Activated CD4-positive, CD25-positive, alpha-beta regulatory T cell treated with anti-CD3 and anti-CD28 coated beads, Interleukin-2, amount 50 U/mL, for 24 hours (primary cell): ENCODE measurements at places on chromosomes 11 and 22.

- no peak for ATAC-seq
These were observed 16.3 kb upstream of the RBM4B start for GRCh38 chr11:66694056-66694410.

DNA sequence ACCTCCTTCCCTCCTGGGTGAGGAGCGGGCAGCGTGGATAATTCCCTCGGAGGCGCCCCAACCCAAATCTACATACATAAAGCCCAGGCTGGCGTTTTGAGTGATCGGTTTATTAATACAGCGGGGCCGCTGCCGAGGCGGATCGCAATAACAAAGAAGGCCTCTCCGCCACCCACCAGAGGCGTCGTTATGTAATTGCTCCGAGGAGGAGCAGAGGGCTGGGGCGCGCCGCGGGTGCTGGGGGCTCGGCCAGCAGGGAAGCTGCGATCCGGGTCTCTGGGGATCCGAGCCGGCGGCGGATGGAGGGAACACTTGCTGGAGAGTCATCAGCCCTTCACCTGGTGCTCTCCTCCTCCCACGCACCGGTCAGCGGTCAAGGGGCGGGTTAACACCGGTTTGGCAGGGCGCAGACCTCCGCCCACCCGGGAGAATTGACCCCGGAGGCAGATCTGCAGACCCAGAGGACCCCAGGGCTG, 6.4 kb upstream of the TP53I11 start:
- no peak for ATAC-seq

DNA sequence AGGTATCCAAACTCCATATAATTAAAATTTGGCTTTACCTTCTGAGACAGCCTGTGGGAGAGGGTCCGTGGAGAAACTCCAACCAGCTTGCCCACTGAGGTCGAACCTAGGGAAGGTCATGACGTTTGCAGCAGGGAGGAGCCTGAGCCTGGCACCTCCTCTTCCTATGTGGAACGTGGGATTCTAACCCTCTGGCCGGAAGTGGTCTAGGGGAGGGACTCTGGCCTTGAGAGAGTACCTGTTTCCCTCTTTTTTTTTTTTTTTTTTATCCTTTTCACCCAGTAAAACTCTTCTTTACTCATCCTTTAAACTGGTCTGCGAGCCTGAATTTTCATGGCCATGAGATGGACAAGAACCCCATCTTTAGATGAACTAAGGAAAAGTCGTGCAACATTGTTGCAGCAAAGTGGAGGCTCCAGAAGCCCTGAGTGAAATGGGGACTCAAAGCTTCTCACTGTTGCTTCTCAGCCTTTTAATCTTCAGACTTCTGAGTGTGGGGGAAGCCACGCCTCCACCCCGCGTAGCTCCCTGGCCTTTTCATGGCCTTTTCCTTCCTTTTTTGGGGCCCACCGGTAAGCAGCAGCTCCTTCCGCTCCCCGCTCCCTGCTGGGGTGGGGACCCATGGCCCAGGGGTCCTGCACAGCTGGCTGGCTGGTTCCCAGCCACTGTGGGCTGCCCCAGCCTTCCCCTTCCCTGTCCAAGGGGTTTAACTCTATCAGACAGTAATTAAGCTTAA, 1359.9 kb downstream of the LRRC4C start:
- ATAC-seq, result no peak

DNA sequence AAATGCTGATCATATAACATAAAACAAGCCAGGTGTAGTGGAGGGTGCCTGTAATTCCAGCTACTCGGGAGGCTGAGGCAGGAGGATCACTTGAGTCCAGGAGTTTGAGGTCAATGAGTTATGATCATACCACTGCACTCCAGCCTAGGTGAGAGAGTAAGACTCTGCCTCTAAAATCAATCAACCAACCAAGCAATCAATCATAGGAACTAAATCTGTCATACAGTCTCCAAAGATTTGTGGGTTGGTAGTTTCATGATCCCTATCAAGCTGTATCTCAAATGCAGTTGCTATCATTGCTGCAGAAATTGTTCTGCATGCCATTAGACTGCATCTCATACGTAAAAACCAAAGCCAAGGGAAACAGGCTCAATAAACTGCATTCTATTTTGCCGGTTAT, 33.1 kb downstream of the NARS2 start:
- no peak for ATAC-seq

GRCh38 chr11:76148231-76148630, 58.1 kb downstream of the WNT11 start:
- no peak for ATAC-seq

- no peak for ATAC-seq
These were observed 19.4 kb downstream of the NFAM1 start for GRCh38 chr22:42412744-42413333.

DNA sequence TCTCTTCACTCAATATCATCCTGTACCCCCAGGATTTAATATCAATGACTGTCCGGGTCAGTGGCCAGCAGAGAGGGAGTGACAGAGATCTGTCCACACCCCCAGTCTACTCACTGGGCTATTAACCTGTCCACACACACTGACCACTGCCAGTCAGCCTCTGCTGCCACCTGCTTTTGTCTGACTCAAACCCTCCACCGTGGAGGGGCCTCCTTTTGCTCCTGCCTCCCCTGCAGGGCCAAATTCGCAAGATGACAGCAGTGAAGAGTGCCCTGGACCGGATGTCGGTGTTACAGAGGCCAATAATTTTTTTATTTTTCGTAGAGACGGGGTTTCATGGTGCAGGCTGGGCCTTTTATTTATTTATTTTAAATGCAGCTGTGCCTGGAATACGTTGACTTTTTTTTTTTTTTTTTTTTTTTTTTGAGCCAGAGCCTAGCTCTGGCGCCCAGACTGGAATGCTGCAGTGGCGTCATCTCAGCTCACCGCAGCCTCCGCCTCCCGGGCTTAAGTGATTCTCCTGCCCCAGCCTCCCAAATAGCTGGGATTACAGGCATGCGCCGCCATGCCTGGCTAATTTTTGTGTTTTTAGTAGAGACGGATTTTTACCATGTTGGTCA, 5.1 kb downstream of the PDXP start:
- no peak for ATAC-seq

GRCh38 chr22:17114898-17115235, 6.3 kb downstream of the TMEM121B start:
- no peak for ATAC-seq

DNA sequence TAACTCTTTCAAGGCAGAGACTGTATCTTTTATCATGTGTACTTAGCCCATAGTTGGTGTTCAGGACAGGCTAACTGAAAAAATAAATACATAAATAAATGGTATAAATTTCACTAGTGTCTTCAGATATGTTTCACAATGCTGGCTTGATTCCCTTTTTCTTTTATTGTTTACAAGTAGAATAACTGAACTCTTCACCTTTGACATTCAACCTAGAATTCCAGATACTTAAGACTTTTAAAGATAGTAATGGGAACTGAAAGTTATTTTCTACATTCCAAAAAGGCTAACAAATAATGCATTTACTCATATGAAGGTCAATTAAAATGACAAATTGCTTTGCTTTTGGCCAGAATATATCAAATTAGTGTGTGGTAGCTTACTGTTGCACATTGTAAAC, 411.3 kb upstream of the TENM4 start:
- no peak for ATAC-seq

DNA sequence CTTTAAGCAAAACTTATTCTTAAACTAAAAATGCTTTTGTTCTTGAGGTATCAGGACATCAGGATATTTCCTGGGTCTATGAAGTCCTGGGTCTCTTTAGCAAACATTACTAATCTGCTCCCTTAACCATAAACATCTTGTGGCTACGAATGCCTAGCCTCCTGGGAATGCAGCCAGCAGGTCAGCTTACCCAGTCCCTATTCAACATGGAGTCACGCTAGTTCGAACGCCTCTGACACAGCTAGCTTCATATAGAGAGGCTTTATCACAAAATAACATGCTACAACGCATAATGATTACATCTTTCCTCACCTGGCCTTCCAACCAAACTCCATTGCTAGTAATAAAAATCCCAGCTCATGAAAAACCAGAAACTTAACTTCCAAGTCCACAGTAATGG, 17.5 kb upstream of the FIBIN start:
- ATAC-seq, result no peak

DNA sequence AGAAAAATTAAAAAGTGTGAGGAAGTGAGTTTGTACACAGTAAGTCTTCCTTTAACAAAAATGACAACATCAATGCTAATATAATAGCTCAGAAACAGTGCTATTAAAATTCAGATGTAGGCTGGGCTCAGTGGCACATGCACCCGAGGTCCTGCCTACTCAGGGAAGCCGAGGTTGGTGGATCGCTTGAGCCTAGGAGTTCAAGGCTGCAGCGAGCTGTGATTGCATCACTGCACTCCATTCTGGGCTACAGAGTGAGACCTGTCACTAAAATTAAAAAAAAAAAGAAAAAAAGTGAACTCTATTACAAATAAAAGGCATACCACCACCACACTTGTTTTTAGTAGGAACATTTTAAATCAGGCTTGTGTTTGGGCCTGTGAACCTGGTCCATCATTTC, 39.2 kb upstream of the PAX6 start:
- ATAC-seq, result no peak

- ATAC-seq, result no peak
These were observed 27.2 kb downstream of the ARHGEF12 start for GRCh38 chr11:120363436-120363835.

DNA sequence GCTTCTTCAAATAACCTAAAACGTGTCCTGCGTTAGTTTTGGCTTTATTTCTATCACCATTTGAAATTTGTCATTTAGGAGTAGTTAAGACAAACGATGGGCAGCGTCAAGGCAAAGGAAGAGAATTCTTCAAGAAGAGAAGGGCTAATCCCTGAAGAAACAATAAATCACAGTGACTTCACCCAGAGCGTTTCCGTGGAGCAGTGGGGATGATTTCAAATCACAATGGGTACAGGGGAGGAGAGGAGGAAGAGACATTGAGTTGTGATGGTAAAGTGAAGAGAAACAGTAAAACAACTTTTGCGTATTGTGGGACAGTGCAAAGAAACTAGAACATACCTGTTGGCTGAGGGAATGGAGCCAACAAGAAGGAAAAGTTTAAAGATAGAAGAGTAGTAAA, 9.7 kb downstream of the PDGFD start:
- no peak for ATAC-seq

- no peak for ATAC-seq
These were observed 5.5 kb upstream of the CYTH4 start for GRCh38 chr22:37276776-37277175.

DNA sequence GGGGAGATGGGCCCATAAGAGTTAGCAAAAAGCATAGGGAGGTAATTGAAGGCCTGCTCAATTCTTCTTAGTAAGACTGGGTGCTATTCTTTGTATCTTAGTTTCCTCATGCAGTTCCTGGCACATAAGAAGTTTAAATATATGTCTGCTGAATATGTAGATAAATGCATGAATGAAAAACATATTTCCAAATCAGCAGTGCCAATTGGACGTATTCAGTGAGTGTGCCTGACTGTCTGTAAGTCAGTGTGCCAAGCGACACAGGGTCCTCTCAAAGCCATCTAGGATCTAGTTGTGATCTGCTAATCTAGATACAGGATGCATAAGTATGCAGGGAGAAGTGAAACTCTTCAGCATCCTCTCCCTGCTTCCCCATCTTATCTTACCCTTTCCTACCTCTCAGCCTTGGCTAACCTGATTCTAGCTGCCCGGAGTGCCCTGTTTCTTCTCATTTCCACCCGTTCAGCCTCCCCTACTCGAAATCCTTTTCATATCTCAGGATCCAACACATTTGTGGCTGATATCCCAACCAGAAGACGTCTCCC, 91.1 kb upstream of the SORL1-AS1 start:
- ATAC-seq, result no peak

GRCh38 chr11:72446929-72447769, 12.8 kb upstream of the CLPB start:
- peak; percentile 45 for ATAC-seq

DNA sequence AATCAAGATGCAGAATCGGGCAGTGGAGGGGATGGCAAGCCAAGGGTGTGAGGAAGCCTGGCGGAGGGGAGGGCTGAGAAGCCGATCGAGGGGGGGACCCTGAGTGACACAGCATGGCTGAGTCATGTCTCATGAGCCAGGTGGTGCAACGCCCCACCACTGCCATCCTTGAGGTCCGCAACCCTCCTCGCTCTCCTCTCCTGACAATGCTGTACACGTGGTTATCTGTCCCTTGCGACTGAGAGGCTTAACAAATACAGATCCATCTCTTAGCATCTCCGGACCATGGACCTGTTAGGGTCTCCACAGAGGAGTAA, 14.2 kb downstream of the SLC22A12 start:
- no peak for ATAC-seq

- ATAC-seq, result no peak
These were observed 1.9 kb downstream of the NUMA1 start for GRCh38 chr11:72078477-72078876.

DNA sequence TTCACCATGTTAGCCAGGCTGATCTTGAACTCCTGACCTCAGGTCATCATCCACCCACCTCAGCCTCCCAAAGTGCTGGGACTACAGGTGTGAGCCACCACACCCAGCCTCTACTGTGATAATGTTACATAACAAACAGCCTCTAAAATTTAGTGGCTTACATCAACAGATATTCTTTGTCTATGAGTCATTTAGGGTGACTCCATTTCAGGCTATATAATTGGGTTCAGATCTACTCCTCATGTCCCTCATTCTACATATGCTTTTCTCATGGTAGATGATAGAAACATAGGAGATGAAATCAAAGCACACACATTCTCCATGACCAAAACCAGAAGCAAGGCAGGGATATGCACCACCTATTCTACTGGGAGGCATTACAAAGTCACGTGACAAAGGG, 72.7 kb downstream of the SIK2 start:
- no peak for ATAC-seq

GRCh38 chr22:37335806-37336199, 53.5 kb downstream of the CYTH4 start:
- ATAC-seq, result no peak

- no peak for ATAC-seq
These were observed 32.4 kb downstream of the TTC28 start for GRCh38 chr22:28647216-28647615.

DNA sequence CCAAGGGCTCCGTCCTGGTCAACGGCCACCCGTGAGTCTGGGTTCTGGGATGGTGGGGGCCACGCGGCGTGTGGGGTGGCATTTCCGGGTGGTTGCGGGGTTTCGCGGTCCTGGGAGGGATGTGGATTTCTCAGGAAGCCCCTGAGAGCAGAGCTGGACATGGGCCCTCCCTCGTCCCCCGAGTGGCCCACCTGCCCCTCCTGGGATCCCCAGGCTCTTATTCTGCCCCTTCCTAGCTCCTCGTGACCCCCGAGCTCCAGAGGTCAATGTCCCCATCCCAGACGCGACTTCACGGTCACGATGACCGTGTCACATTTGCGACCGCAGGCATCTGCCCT, 4.4 kb downstream of the MUC5AC start:
- no peak for ATAC-seq

- ATAC-seq, result no peak
These were observed 8.9 kb downstream of the HPX start for GRCh38 chr11:6431861-6432260.

GRCh38 chr22:32536352-32536751, 61.7 kb downstream of the FBXO7 start:
- no peak for ATAC-seq
